ENCODE measurements at places on chromosomes 5 and 9.
A peak's percentile ranks its signal among the peaks of the same experiment; 100 is the strongest.

DNA sequence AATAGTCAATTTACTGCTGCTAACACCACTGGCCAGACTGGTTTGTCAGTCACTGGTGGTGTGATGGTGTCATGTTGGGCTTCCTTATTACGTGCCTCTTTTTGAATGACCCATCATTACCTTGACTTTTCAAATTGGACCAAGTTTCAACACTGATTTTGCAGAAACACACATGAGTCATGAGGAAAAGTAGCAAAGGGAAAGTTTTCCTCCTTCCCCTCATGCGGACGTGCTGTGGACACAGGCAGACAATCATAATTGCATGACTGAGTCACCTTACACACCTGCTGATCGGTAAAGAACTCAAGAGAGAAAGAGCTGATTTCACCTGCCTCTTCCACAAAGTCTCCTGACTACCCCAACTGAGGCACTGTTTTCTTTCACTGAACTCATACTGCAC, 324.5 kb downstream of the ARRDC3 start:
- no peak for DNase-seq

- DNase-seq = no peak
Measured at GRCh38 chr5:135593141-135593540, 14.3 kb upstream of the CXCL14 start.

DNA sequence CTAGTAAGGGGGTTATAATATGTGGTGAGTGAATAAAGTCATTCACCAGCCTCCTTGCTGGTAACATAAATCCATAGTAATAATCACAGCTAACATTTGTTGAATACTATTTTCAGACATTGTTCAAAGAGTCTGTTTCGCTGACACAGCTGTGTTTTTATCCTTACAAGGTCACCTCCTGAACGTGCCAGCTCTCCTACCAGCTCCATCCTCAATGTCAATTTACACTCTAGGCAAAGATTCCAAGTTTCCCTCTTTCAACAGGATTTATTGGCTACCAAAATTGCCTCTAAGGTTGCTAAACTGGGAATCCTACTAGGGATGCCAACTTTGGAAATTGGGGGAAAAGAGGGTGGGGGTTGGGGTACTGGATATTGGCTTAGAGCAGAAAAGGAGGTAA, 30.7 kb upstream of the SMC5 start:
- no peak for DNase-seq

GRCh38 chr9:129840034-129840433, 4.8 kb downstream of the USP20 start:
- no peak for DNase-seq

DNA sequence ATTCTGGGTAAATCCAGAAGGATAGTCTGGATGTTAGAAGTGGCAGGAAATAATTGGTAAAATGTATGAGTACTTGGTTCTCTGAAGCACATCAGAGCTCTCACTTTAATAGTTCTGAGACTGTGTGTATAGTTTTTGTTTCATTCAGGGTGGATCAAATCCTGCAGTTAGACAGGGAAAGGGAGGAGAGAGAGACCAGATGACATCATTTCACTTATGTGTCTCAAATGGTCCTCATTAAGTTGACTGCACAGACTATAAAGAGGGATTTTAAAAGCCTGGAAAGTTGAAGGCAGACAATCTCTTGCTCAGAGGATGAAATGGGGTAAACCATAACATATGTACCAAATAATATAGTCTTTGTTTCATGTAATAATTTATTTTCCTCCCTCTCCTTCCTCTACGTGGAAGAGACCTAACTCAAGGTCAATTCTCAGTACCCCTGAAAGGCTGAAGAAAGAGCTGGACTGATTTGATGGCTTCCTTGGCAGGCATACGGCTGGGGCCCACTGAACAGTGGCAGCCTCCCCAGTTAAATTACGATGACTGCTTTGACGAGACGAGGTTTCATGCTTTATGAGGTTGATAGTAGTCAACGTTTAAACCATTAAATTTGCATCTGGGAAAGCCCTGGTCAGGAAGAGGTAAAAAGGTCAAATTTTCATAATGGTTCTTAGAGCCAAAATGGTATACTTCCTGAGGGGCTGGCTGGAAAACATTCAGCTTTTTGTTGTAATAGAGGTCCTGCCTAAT, 395.1 kb upstream of the RPS23 start:
- DNase-seq = no peak

GRCh38 chr5:154058055-154059038, 19.6 kb downstream of the MFAP3 start:
- DNase-seq = peak; percentile 19

GRCh38 chr9:4475301-4475700, 15.0 kb upstream of the SLC1A1 start:
- DNase-seq = no peak

- DNase-seq = no peak
Measured at GRCh38 chr5:1666812-1667588, 132.6 kb downstream of the MRPL36 start.

- DNase-seq = peak; percentile 16
Measured at GRCh38 chr9:97985058-97985861, 2.1 kb downstream of the ANP32B start.

DNA sequence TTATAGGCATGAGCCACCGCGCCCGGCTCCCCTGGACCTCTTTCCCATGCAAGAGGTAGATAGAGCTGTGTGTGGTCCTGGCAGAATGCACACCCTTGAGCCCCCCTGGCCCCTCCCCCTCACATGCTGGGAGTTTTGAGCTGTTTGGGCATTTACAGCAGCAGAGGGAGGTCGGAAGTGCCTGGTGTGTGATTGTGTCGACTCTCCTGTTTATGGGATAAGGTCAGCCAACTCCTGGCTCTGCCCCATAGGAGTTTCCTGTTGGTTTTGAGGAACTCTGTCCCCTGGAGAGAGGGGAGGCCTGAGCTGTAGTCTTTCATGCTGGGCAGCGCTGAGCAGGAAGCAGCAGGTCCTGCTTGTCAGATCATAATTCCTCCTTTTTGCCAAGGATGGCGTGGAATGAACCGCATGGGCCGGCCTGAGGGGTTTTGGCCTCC, 6.0 kb downstream of the LRRC8A start:
- peak; percentile 44 for DNase-seq

GRCh38 chr5:141958113-141958512, at the start of gene PCDH12:
PCDH12 (minus strand) TSS chr5:141958202; CDS start chr5:141957851, 351 bp downstream.
- no peak for DNase-seq

DNA sequence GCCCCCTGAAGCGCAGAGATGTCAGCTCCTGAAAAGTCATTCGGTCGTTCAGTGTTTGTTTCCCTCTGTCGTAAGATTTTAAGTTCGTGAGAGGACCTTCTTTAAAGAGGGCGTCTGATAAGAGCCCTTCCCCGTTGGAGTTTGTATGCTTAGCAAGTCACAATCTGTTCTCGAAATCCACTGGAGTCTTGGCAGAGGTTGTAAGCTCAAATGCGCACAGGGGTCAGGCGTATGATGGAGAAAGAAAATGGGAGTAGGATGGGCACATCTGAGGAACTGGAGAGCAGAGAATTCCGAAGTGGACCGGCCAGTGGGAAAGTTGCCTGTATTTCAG, 710 bp downstream of the HSD17B4 start:
- DNase-seq = peak; percentile 5

GRCh38 chr5:65203746-65204145, 278.0 kb downstream of the ADAMTS6 start:
- peak; percentile 98 for DNase-seq

DNA sequence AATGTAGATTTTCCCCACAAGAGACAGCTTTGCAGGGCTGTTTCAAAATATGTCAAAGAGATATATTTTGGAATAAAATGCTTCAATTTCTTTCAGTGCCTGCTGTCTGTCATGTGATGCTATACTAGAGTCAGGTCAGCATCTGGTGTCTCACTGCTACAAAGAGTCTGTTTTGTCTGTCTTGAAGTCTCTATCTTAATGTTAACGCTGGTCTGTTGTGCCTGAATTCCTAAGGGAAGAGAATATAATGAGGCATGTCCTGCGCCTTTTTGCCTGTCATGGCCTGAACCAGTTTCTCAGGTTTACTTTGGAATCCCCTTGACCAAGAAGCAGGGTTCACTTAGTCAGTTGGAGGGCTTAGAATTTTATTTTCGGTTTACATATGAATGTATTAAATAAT, 176.4 kb downstream of the PDZD2 start:
- no peak for DNase-seq

- DNase-seq = peak; percentile 61
Measured at GRCh38 chr5:119393746-119394145, 37.9 kb downstream of the TNFAIP8 start.

GRCh38 chr9:81964218-81965171, 21.2 kb downstream of the SPATA31D3 start:
- DNase-seq = no peak

DNA sequence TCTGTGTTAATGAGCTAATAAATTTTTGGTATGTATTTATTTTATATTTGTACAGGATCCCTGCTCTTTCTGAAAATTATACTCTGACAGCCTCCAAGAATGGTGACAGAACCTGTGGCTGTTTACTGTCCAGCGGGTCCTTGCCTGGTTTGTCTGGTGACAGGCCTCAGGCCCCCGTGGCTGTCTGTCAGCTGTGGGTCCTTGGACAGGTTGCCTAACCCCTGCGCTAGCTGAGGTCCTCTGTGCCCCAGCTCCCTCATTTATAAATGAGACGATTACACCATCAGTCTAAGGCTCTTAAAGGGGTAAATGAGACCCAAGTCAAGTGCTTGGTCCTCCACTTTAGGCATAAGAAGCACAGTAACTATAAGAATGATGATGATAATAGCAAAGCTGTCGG, 125.1 kb upstream of the COL5A1 start:
- no peak for DNase-seq

- peak; percentile 89 for DNase-seq
Measured at GRCh38 chr9:100379862-100380261, 27.1 kb upstream of the TEX10 start.

GRCh38 chr9:131492070-131492469, 10.6 kb upstream of the POMT1 start:
- DNase-seq = no peak

DNA sequence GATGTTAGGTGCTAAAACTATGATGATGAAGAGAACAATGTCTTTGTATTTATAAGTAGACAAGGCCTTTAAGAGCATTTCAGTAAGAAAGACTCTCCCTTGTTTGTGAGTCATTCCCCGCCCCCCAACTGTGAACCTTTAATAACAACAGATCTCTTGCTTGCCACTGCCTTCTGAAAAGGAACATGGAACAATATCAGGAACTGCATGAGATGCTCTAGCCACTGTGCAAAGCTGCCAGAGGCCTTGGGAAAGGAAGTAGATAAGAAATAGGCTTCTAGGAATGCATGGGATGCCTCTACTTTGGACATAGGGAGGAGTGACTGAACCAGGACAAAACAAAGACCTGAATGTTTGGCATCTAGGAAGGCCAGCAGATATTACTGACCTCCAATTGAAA, 296.1 kb upstream of the MPDZ start:
- peak; percentile 23 for DNase-seq

GRCh38 chr9:89633404-89633803, 28.6 kb downstream of the GADD45G start:
- DNase-seq = no peak

- peak; percentile 87 for DNase-seq
Measured at GRCh38 chr5:107812570-107813141, 141.9 kb upstream of the EFNA5 start.

DNA sequence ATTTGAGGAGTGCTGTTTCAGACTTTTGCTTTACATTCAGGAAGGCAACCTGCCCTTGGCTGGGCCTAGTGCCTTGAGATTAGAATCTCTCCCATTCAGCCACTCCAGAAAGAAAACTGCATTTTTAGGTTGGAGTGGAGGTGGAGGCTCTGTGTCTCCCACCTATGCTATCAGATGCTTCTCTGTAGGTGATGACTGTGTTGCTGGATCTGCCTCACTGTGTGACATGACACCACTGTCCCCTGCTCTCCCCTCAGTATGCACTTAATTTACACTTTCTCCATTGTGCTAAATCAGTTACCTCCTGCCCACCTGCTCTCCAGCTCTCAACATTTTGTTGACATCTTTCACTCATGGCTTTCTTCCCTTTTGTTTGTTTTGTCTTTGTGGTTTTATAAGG, 265.8 kb downstream of the TENT4A start:
- no peak for DNase-seq

GRCh38 chr9:72394066-72394465, 29.1 kb upstream of the ZFAND5 start:
- no peak for DNase-seq

GRCh38 chr9:129026442-129027223, 1.5 kb downstream of the SH3GLB2 start:
- DNase-seq = no peak

DNA sequence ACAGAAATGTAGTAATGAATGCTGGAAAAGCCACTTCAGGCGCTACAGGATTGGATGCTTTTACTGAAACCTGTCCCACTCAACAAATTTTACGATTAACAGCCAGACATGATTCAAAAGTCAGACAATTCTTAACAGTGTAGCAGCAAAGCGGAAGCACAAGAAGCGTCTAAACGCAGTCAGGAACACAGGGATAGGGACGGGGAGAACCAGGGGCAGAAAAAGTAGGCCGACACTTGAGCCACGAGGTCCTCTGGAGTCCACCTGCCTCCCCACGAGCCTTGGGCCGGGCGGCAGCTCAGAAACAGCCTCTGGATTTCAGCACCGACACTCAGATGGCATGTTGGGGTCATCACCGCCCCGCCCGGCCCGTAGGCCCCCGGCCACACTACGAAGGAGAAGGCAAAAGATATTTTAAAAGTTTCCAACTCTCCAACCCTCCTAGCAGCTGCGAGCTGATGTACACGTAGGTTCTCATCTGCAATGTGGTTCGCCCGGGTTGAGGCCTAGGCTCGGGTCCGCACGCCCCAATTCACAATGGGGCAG, 615 bp downstream of the RACK1 start:
- DNase-seq = no peak

DNA sequence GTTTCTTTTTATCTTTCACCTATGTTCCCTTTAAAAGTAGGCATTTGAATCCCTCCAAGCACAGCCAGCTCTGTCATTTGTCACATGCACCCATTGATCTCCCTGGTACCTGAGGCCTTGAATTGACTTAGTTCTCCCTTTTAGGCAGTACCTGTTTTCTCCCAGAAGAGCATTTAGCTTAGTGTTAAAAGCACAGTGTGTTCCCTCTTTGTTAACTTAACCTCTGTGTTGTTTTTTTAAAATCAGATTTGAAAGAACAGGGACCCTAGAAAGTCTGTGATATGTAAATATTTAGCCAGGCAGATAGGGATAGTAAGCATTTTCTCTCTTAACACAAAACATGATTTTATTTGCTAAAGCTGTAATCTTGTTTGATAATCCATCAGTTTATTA, 113.8 kb upstream of the SPATA31D4 start:
- DNase-seq = no peak

GRCh38 chr9:101601904-101602765, 7.4 kb upstream of the PPP3R2 start:
- peak; percentile 55 for DNase-seq

DNA sequence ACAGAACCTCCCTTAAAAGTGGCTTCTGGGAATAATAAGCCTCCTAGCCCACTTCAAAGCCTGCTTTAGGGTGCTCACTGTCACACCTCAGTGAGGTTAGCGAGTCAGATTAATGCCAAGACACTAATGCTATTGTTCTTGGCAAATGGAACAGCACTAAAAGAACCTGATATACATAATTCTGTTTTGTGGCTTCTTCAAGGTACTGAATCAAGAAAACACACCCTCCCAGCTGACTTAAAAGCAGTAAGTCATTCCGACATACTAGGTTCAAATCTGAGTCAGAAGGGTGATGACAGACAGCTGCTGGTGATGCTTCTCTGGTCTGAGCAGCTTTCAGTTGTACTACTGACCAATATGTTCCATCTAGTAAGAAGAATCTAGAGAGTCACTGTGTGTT, 121.6 kb downstream of the OXCT1 start:
- DNase-seq = peak; percentile 22

- no peak for DNase-seq
Measured at GRCh38 chr5:141729387-141730006, 47.5 kb upstream of the ARAP3 start.
